Thoracic aorta (tissue), 2 donors: ENCODE measurements at places on chromosomes 16 and 17. TPM values are rescaled to one million over a fixed set of nuclear protein-coding genes. Genes with fewer than 3 reads are reported as not detected.
A peak's percentile ranks its signal among the peaks of the same experiment; 100 is the strongest.

Gene BICDL2
- total RNA-seq, result not detected

Gene BAIAP3
- total RNA-seq, result 15.7 TPM

DNA sequence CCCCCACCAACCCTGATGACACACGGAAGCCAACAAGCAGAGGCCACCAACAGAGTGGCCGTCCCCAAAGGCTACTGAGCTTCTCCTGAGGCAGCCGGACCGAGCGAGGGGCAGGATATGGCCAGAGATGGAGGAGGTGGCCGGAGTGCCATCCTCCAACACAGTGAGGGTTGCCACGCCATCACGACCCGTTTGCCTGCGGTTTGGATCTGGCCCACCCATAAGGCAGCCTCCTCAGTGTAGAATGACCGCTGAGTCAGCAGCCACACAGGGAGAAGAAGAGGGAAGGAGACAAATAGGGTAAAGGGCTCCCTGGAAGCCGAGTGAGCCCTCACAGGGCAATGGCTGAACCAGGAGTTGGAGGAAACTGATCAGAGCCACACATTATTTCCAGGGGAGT is 13.8 kb downstream of the HNF1B start:
- no peak for DNase-seq

DNA sequence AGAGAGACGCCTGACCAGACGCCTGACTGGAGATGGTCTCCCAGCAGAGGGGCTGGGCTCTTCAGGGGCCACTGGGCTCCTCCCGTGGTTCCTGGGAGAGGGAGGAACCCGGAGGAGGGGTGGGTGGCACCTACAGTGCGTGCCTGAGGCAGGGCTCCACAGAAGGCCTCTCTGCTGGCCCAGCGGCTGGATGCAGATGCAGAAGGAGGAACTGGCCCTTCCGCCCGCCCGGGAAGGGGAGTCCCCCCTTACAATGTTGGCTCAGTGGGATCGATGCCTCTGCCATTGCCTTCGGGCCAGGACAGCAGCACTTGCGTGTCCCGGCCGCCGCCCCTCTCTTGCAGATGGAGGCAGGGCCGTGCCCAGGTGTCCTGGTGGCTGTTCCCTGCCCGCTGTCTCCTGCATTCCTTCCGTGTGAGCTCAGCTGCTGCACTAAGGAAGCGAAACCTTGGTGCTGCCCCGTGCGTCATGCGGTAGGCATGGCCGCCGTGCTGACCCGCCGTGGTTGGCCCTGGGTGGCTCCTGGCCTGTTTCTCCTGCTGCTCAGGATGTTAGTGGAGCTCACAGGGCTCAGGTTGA is 15.1 kb downstream of the BAIAP2 start:
- DNase-seq, result no peak

- no peak for DNase-seq
Measured at GRCh38 chr16:15461376-15461775, 27.0 kb downstream of the BMERB1 start.

Gene RRAD
- total RNA-seq, result 43.2 TPM

Gene LGALS9C
- total RNA-seq, result not detected

Gene SLC46A1
- 11.9 TPM for total RNA-seq

DNA sequence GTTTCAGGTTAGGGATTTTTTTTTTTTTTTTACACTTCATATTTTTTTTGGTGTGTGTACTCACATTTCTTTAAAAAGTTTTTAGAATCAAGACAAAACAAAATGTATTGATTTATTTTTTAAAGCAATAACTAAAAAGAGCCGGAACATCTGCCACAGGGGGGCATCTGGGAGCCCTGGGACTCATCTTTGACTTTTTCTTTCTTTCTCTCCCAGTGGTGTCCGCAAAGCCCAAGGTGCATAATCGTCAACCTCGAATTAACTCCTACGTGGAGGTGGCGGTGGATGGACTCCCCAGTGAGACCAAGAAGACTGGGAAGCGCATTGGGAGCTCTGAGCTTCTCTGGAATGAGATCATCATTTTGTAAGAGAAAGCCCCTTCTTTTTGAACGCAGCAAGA is 36.3 kb downstream of the WWP2 start:
- no peak for DNase-seq

DNA sequence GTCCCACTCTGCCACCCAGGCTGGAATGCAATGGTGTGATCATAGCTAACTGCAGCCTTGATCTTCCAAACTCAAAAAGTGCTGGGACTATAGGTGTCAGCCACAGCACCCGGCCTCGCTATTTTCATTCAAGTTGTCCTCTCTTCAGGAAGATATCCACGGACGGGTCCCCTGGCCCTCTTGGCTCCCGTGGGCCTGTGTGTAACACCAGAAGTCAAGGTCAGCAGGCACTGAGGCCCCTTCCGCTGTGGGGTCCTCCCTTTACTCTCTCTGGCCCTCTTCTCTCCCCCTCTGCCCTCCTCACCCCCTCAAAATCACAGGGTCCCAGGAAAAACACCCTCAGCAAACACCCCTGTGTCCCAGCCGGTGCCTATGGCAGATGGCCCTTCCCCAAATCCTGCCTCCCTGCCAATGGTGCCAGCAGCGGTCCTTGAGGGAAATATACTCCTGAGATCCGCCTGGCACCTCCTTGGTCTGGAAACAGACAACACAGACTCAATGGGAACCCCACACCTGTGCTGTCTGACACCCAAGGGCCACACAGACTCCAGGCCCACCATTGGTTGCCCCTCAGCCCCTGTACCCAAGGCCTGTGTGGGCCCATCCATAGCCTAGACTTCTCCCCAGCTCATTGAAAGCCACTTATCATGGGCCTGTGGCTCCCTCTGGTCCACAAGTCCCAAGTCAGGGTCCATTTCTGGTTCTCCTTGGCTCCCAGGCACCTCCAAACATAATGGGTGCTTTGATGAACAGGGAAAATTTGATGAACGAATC is 221.5 kb downstream of the ZNF423 start:
- DNase-seq, result no peak

Gene BRICD5
- 11.4 TPM for total RNA-seq

GRCh38 chr17:50728881-50729765 is 9.7 kb downstream of the LUC7L3 start:
- no peak for DNase-seq

Gene KRTAP4-6
- not detected for total RNA-seq

DNA sequence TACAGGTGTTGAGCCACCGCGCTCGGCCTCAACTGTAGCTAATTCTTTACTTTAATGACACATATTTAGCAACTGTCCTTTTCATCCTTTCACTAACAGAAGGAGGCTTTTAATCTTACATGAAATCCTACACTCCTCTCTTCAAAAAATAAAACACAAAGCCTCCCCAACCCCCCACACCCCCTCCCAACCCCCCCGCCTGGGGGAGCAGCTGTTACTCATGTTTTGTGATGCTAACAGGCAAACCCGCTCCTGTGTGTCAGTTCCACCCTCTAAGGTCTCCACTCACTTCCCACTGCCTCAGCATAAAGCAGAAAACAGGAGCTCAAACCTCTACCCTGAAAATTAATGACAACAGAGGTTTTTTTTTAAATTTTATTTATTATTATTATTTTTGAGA is 55.4 kb upstream of the SLC25A19 start:
- no peak for DNase-seq

DNA sequence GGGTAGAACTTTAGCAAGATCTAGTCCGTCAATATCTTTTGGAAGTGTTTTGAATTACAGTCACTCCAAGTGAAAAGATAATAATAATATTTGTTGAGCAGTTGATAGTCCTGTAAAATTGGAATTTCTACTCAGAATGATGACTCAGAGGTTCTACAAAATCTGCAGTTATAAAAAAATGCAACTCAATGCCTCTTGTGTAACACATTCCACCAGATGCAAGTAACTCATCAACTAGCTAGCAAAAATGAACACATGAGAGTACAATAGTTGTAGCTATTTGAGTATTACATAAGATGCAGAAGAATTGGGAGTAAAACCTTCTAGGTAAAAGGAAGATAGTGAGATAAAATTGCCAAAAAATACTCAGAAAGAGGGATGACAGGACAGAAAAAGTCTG is 177.2 kb downstream of the CDH8 start:
- DNase-seq, result no peak

DNA sequence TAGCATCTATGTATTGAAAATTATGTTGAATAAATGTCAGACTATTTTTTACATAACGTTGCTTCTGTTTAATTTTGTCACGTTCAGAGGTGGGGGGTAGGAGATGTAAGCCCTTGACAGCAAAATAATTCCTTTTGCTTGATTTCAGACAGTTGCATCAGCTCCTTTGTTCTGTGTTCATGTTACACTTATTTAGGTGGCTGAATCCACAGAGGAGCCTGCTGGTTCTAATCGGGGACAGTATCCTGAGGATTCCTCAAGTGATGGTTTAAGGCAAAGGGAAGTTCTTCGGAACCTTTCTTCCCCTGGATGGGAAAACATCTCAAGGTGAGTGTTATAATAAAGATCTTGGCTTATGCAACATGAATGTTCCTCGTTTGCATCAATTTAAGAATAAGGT is 4.5 kb downstream of the HERPUD1 start:
- no peak for DNase-seq

Gene OR2C1
- total RNA-seq, result not detected

Gene SEPTIN1
- 4.2 TPM for total RNA-seq

DNA sequence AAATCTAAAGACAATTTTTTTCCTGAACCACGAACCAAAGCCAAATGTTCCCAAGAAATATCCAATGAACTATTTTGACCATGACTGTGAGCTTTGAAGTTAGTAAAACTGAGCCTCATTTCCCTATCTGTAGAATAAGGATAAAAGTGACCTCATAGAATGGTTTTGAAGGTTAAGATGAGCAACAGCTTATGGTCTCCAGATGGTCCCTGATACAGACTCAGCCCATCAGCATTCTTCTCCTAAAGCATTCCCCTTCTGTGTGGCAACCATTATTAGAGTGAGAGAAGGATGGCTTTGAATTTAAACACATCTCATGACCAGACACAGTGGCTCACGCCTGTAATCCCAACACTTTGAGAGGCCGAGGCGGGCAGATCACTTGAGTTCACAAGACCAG is 70.1 kb downstream of the COPRS start:
- no peak for DNase-seq

GRCh38 chr17:75902406-75902805 is 2.3 kb downstream of the MRPL38 start:
- DNase-seq, result no peak

DNA sequence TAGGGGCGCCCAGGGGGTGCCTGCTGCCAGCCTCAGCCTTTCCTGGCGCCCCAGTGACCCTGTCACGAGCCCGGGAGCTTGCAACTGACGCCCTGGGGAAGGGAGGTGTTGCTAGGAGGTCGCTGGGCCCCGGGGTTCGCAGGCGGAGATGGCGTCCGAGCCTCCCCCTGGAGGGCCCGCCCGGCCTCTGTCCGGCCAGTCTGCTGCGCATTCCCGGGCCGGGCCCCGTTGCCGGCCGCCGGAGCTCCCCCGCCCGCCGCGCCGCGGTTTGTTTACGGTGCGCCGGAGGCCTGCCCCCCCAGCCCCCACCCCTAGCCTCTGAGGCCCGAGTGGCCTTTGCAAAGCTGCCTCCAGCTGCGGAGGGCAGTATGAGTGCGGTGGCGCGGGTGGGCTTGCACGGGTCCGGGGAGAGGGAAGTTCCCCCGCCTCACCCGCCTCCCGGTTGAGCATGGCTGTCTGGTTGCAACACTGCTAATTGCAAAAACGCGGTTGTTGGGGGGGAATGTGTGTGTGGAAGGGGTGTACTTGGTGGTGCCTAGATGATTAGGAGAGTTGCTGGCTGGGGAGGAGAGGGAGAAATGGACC is 514 bp downstream of the THRA start:
- no peak for DNase-seq

- DNase-seq, result no peak
Measured at GRCh38 chr17:11212792-11213191, 28.2 kb upstream of the SHISA6 start.

Gene TP53TG3B
- not detected for total RNA-seq

DNA sequence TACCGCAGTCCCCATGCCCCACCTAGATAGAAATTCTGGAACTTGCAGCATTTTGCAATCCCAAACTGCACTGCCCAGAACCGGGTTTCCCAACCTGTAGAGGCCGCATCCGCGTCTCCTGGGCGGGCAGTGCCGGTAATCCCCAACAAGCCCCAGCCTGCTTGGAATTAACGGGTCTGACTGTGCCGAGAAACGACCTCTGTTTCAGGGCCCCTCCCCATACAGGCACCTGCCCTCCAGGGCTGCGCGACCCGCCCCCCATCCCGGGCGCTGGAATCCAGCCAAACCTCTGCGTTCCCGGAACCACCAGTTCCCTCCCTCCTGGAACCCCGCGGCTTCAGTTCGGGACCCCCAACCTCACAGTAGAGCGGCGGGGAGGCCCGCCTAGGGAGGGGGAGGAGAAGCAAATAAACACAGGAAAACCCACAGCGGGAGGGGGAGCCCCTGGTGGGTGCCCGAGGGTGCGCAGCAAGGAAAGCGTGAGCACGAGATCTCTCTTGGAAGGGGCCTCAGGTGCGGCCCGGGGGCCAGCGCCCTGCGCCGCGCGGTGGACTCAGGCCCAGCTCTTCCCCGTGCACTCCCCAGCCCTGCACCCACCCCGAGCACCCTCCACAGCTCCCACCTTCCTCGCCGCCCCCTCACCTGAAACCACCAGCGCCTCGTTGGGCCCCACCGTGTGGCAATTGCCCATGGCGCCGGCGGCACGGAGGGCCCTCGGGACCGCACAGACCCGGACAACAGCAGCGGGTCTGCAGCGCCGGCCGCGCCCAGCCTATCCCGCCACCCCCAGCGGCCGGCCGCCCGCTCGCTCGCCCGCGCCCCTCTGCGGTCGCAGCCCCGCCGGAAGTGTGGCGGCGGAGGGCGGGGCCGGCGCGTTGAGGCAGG is at the start of gene FLOT2:
Gene FLOT2, minus strand, starts transcription at position 850 of the 885 bp plus-strand sequence. Its CDS starts 159 bp downstream, at position 691.
- peak; percentile 19 for DNase-seq

DNA sequence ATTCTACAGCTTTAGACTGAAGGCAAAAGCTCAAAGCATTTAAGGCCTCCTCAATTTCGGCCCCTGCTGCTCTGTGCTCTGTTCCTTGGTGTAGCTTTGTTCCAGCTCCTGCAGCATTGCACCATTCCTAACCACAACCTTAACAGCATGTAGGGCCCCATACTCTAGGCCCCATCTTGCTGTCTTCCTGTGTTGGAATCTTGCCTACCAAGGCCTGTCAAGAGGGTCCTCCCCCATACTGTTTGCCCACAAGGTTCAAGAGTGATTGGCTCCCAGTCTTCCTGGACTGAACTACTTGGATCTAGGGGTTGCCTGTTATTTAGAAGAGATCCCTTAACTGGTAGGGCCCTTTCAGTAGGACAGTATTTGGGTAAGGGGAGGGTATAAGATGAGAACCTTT is 26.8 kb downstream of the TRPV2 start:
- no peak for DNase-seq

- DNase-seq, result no peak
Measured at GRCh38 chr17:58535431-58535830, 21.0 kb upstream of the MTMR4 start.

DNA sequence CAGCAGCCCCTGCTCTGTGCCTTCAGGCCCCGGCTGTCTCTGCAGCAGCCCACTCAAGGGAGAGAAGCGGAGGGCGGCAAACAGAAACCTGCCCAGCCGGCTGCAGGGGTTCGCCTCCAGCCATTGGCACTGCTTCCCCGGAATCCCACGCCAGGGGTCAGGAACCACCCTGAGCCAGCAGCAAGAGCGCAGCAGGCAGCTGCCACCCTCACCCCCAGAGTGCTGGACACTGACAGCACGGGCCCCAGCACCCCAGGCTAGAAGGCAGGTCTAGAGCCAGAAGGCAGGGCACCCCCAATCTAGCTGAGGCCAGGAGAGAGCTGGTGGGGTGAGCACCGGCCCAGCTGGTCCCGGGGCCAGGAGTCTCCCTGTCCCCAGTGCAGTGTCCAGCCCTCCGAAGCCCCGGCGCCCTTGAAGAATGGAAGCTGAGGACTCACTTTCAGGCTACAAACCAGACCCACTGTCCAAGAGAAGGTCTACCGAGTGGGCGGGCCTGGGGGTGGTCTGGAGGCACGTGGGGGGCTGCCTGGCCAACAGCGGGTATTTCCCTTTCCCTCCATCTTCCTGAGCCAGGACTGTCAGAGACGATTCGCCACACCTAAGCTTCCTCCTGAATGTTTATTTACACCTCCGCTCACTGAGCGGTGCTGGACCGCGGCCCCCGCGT is 8.4 kb downstream of the UBALD2 start:
- DNase-seq, result no peak
